ENCODE measurements at places on chromosomes 3 and 15. TPM values are rescaled to one million over a fixed set of nuclear protein-coding genes. Genes with fewer than 3 reads are reported as not detected.
A peak's percentile ranks its signal among the peaks of the same experiment; 100 is the strongest.

DNA sequence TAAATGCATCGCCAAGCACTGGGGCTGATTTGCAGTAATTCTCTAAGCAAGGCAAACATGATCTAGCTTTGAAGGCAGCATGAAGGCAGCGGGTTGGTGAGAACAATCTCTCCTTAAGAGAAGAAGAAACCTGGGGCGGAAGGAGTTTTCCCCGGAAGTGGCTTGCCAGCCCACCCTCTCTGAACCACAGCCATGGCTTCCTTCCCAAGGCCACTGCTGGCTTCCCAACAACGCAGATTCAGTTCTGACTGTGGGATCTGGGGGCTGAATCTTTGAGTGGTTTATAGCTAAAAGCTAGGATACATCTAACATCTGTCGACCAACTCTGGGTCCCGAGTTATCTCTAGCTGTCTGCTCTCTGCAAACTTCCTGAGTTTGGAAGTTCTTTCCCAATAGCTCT, 4.3 kb upstream of the CPN2 start:
- no peak for DNase-seq

DNA sequence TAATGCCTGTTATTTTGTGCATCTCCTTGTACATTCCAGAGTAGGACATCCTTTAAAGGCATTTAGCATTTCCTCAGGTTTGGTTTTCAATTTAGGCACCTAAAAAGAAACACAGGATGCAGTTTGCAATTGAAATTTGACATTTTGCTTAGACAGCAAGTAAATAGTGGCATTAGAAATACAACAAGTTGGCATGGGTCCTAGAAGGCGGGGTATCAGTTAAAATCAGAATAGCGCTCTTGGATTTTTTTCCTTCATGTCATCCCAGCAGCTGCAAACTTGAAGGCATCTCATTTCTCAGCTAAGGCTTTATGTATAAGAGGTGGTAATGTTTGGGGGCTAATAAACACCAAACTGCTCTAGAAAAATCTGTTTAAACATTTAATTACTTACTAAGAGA, 47.5 kb upstream of the SKOR1 start:
- DNase-seq, result no peak

DNA sequence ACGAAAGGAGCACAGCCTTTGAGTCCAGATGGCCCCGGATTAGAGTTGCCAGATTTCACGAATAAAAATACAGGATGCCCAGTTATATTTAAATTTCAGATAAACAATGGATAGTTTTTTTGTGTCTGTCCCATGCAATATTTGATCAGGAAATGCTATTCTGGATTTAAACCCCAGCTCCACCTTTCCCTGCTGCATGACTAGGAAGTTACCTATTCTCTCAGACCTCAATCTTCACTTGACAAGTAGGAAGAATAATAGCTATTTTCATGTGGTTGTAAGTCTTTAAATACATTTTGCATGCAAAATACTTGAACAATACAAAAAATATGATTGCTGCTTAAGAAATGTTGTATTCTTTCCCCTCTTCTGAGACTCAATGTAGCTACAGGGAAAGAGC, 125.3 kb upstream of the P2RY1 start:
- DNase-seq, result no peak

GRCh38 chr15:89363133-89363532, 28.5 kb upstream of the POLG start:
- no peak for DNase-seq

The THRB gene
- 1.2 TPM for total RNA-seq

GRCh38 chr3:130626049-130626448, 109.1 kb downstream of the COL6A6 start:
- no peak for DNase-seq

GRCh38 chr3:122318620-122319019, 6.4 kb upstream of the CSTA start:
- no peak for DNase-seq

- DNase-seq, result peak; percentile 59
Observed at GRCh38 chr3:159786489-159787177, 202.0 kb upstream of the IL12A start.

GRCh38 chr3:149589332-149589731, 68.5 kb downstream of the WWTR1 start:
- peak; percentile 85 for DNase-seq

- DNase-seq, result no peak
Observed at GRCh38 chr15:80415358-80415670, 11.1 kb downstream of the ARNT2 start.

GRCh38 chr3:21744793-21745192, 6.2 kb downstream of the ZNF385D start:
- DNase-seq, result no peak

GRCh38 chr3:195258449-195259153, 12.4 kb downstream of the XXYLT1 start:
- no peak for DNase-seq

- DNase-seq, result no peak
Observed at GRCh38 chr3:64825404-64826120, 137.8 kb upstream of the ADAMTS9 start.

DNA sequence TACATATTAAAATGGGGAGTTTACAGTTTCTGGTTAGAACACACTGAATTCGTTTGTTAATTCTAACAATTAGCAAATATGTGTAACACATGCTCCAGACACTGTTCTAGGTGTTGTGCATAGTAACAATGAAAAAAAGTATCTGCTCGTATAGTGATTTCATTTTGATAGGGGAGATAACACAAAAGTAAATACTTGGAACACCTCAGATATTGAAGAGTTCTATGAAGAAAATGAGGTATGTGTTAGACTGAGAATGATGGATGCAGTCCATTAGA, 6.8 kb upstream of the TMF1 start:
- DNase-seq, result no peak

The CDCP1 gene
- total RNA-seq, result 0.12 TPM

DNA sequence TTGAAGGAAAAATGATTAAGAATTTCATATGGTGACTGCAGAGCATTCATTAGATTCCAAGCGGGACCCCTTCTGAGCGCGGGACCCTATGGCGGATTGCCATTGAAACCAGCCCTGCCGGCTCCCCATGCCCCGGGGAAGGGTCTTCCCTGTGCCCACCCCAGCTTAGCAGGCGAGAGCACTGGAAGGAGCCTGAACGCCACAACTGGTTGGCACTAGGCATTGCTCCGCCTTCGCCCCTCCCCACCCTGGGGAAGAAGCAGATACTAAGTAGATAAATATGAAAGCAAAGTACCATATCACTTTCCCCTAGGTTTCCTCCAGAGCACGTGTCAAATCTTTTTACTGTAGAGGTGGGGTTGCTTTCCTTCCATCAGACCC, 70.7 kb downstream of the CYP19A1 start:
- peak; percentile 16 for DNase-seq

- peak; percentile 51 for DNase-seq
Observed at GRCh38 chr3:8070011-8070410, 431.6 kb upstream of the LMCD1 start.

- peak; percentile 40 for DNase-seq
Observed at GRCh38 chr15:43215961-43216360, 4.9 kb downstream of the EPB42 start.

DNA sequence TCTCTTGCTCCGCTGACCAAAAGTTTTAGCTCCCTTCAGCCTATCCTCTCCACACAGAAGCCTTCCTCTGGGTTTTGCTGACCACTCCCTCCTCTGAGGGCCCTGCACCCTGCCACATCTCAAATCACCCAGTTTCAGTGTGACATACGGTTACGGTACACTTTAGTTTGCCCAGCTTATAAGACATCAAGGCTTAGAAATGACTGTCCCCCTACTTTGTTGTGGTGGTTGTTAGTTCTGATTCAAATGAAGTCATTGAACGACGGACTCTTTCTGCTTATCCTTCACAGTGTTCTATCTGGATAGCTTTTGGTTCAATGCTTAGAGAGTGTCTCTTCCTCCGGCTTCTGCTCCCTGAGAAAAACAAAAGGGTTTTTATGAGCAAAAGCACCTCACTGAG, 68.0 kb upstream of the NDUFB4 start:
- no peak for DNase-seq

The ERC2 gene
- 0.18 TPM for total RNA-seq

- no peak for DNase-seq
Observed at GRCh38 chr15:33360886-33361285, 50.1 kb downstream of the RYR3 start.

The CX3CR1 gene
- not detected for total RNA-seq

The COL6A5 gene
- total RNA-seq, result not detected

- no peak for DNase-seq
Observed at GRCh38 chr15:66768987-66769386, 67.0 kb downstream of the SMAD6 start.

DNA sequence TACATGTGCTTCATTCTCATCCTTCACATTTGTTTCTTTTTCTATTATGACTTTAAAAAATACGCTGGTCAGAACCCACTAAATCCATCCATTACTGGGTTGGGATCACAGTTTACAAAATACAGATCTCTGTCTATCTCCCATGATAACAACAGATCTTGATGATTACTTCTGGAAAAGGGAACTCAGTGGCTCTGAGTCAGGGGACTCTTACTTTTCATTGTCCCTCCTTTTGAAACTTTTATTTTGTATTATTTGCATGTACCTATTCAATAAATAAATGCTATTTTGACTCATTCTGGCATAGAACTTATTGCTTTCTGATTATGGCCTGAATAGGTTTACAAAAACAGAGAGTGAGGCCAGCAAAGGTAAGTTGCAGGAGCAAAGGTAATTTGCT, 11.6 kb upstream of the RASGRP1 start:
- DNase-seq, result no peak

- no peak for DNase-seq
Observed at GRCh38 chr15:96366526-96366877, 36.0 kb downstream of the NR2F2 start.

- DNase-seq, result no peak
Observed at GRCh38 chr3:184757022-184757651, 45.3 kb upstream of the MAGEF1 start.

The ZNF80 gene
- not detected for total RNA-seq

DNA sequence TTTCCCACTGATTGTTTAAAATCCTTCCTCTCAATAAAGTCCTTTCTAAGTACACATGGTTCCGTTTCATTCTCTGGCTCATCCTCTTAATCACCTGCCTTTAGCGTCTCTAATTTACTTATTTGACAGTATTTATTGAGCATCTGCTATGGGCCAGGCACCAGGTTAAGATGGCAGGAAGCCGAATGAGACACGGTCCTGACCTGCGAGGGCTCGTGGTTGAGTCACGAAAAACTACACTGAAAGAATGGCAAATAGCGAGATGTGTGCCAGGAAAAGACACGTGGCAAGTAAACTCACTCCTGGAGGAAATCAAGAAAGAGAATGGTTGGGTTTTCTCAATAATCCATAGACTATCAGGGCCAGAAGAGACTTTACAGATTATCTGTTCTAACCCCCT, 60.9 kb downstream of the HES1 start:
- no peak for DNase-seq

The CCK gene
- total RNA-seq, result not detected

DNA sequence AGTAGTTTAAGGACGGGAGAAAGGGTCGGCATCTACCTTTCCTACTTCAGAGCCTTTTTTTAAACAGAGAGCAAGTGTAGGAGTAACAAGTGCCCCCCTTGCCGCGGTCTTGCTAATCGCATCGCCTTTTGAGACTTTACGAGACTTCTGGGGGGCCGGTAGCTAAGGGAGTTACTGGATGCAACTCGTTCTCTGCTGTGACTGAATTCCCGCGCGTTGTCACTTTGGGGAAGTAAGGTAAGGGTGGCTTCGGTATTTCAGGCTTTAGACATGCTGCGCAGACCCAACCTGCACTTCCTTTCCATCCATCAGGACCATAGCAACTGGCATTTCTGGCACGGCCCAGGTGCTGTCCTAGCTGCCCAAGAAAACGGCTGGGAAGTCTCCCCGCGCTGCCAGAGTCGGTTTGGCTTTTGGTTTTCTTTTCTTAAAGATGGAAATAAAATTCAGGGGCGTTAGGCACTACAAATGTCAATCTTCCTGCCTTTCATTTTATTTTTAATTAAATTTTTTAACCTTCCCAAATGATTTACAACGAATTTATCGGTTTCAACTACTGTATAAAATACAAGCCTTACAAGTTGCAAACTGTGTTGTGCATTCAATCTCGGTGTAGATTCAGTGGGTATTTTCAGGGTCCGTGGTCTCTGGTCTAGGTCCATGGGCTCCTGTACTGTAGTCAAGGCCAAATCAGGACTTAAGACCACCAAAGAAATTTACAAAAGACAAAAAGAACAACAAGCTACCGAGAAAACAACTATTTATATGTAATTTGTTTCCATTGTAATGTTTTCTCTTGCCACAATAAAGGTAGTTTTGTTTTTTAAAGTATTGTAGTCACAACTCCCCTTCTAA, 3.5 kb downstream of the MECOM start:
- no peak for DNase-seq

- DNase-seq, result no peak
Observed at GRCh38 chr15:38117781-38118180, 134.9 kb upstream of the SPRED1 start.

GRCh38 chr15:68340726-68341671, 63.5 kb downstream of the FEM1B start:
- DNase-seq, result no peak

DNA sequence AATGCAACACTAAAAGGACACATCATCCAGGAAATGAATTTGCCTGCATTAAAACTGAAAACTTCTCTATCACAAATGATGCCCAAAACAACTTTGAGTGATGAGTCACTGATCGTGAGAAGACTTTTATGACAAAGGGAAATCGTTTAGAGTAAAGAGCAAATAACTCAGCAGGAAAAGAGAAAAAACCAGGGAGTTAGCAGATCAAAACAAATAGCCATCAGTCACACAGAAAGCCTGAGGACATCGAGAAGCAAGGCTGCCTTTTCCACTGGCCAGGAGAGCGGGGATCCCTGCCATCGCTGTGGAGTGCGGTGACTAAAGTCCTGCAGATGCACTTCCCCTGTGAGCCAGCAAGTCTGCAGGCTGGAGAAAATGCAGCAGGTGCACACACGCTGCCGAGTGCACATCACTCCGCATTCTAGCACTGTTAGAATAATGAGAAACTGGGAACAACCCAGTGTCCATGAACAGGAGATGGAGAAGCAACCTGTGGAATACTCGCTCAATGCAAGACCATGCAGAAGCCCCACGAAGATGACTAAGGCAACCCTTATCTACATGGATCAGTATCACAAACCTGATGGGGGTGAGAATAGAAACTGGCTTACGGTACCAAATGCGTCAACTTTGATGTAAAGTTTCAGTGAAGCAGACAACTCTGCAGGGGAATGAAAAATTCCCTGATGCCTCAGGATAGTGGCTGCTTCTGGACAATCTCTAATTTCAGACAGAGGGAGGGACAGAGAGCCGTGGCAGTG, 86.4 kb downstream of the NSMCE3 start:
- no peak for DNase-seq

All from H4 (cell line).